Adrenal gland (tissue), 19 donors: ENCODE measurements at places on chromosomes 16 and 17. TPM values are rescaled to one million over a fixed set of nuclear protein-coding genes. Genes with fewer than 3 reads are reported as not detected.
A peak's percentile ranks its signal among the peaks of the same experiment; 100 is the strongest.

GRCh38 chr17:42361781-42362186 is 26.5 kb downstream of the STAT3 start:
- no peaks in the 10 kb centered on the region for H3K36me3 ChIP-seq
- DNase-seq, result peak; percentile 55
- H3K4me1 ChIP-seq, result peaks cover 19% of the 10 kb centered on the region
- no peak overlapping the region for H3K4me3 ChIP-seq

DNA sequence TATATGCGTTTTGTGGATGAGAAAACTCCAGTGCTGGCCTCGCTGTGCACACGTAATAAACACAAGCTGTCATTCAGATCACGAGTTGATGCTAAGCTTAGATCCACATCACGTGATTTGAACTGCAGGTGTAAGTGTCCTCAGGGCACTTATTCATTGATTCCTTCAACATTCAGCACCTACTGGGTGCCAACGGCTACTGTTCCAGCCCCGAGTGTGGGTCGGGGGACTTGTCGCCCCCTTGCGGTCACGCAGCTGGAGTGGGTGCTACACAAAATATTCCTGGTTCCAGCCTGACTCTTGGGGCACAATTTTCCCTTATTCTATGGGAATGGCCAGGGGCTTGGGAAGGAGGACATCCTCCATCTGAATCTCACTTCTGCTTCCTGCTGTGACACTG is 29.9 kb upstream of the GINS2 start:
- no peaks in the 10 kb centered on the region for H3K4me1 ChIP-seq
- H3K36me3 ChIP-seq, result no peaks in the 10 kb centered on the region
- H3K27me3 ChIP-seq, result no peaks in the 10 kb centered on the region
- DNase-seq, result no peak
- no peak overlapping the region for H3K4me3 ChIP-seq

GRCh38 chr16:68825427-68825826 is 17.9 kb upstream of the TANGO6 start:
- H3K27ac ChIP-seq, result no peak overlapping the region
- no peaks in the 10 kb centered on the region for H3K36me3 ChIP-seq
- H3K4me1 ChIP-seq, result no peaks in the 10 kb centered on the region
- DNase-seq, result no peak
- H3K27me3 ChIP-seq, result no peaks in the 10 kb centered on the region

KRTAP2-1 gene
- total RNA-seq, result not detected

PRSS33 gene
- not detected for total RNA-seq
